Activated CD8-positive, alpha-beta memory T cell treated with anti-CD3 and anti-CD28 coated beads for 1 hour (primary cell): ENCODE measurements at places on chromosomes 16 and 17.

DNA sequence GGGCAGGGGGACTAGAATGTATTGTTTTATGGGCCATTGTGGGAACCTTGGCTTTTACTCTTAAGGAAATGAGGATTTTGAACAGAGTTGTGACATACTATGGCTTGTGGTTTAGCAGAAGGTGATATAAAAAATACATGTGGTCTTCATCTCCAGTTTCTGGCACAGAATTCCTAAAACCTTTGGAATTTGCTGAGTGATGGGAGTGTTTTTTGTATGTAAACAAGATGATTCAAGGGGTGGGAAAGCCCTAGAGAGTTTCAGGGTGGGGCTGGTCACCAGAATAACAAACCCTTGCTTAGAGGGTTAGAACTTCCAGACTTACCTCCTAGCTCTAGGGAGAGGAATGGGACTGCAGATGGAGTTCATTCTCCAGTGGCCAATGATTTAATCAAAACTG is 316.1 kb downstream of the PHKB start:
- DNase-seq, result no peak

DNA sequence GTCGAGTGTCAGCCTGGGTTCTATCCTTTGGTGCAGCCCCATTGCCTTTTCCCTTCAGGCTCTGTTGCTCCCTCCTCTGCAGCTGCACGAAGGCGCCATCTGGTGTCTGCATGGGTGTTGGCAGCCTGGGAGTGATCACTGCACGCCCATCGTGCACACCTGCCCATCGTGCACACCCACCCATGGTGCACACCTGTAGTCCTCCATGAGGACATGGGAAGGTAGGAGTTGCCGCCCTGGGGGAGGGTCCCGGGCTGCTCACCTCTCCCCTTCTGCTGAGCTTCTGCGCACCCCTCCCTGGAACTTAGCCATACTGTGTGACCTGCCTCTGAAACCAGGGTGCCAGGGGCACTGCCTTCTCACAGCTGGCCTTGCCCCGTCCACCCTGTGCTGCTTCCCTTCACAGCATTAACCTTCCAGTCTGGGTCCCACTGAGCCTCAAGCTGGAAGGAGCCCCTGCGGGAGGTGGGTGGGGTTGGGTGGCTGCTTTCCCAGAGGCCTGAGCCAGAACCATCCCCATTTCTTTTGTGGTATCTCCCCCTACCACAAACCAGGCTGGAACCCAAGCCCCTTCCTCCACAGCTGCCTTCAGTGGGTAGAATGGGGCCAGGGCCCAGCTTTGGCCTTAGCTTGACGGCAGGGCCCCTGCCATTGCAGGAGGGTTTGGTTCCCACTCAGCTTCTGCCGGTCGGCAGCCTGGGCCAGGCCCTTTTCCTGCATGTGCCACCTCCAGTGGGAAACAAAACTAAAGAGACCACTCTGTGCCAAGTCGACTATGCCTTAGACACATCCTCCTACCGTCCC is 2.9 kb downstream of the CTRL start:
- peak; percentile 57 for DNase-seq

- no peak for DNase-seq
Observed at GRCh38 chr17:21286066-21286770, 1.7 kb downstream of the MAP2K3 start.

DNA sequence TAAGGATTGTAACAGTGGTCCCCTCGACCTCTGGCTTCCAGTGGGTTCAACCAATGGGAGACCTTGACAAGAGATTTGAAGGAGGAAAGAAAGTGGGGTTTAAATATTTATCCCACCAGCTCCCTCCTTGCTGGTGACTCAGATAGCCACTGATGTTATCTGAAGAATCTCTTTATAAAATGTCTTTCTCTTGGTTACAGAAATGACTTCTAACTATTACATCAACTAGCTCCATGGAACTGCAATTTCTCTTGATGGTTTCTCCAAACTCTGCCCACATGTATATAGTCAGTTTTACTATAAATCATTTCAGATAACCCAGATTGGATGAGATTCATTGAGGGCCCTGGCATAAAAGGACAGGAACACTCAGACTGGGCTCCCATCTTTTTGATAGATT is 920.2 kb upstream of the SOX9 start:
- no peak for DNase-seq

DNA sequence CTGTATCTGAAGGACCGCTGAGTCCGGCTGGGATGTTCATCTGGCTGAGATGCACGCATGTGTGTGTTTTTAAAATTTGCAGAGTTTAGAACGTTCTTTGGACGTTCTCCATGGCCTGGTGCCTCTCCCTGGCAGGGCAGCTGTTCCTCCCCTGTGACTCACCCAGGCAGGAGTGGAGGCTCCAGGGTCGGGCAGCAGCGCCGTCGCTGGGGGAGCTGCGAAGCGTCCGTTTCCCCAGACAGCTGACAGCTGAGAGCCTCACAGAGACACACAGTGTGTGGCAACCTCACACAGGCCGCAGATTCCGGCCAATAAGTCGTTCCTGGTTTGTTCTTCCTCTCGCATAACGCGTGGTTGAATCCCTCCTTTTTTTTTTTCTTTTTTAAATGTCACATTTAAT is 80.6 kb downstream of the OR1D5 start:
- DNase-seq, result no peak

GRCh38 chr16:80824623-80825364 is 20.4 kb upstream of the CDYL2 start:
- DNase-seq, result no peak

DNA sequence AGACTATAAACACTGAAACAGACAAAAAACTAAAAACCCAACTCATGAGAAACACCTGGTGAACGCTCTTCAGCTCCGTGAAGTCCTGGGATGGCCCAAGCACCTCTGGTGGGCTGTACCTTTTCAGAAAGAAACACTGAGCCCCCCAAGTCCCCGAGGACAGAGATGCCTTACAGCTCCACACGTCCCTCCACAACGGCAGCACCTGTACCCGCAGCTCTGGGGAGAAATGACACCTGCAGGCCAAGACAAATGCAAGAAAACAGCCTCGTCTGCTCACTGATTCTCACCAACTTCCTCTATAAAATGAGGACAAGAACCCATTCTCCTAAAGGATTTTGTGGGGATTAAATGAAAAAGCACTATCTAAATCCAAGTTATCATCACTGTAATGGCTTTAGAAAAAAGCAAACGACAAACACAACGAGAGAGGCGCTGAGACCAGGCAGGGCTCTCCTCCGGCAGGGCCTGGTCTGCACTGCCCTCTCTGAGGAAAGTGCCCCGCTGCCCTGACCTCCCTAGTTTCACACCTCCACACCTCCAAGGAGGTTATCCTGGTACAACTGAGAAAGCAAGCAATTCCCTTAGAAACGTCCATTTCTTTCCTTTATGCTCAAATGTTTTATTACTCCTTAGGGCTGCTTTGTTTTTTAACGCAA is 114.9 kb downstream of the ZNF778 start:
- no peak for DNase-seq

GRCh38 chr17:5355421-5356129 is 63.9 kb downstream of the NUP88 start:
- no peak for DNase-seq

- DNase-seq, result no peak
Observed at GRCh38 chr16:77169650-77170236, 21.2 kb upstream of the MON1B start.

DNA sequence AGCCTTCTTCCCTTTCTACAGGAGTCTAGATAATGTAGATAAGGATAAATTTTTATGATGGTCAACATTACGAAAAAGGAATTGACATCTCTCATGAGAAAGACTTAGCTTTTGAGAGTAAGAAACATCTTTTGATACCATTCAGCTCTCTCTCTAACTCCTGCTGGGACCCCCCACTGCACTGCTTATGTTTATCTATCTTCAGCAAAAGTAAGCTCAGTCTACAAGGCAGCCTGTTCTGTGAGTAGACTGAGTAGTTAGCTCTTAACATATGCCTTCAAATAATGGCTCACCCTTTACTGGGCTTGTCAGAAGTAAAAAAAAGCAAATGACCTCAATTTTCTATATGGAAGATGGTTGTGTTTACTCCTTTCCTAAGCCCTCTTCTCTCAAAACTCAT is 372.2 kb upstream of the CDH11 start:
- no peak for DNase-seq

DNA sequence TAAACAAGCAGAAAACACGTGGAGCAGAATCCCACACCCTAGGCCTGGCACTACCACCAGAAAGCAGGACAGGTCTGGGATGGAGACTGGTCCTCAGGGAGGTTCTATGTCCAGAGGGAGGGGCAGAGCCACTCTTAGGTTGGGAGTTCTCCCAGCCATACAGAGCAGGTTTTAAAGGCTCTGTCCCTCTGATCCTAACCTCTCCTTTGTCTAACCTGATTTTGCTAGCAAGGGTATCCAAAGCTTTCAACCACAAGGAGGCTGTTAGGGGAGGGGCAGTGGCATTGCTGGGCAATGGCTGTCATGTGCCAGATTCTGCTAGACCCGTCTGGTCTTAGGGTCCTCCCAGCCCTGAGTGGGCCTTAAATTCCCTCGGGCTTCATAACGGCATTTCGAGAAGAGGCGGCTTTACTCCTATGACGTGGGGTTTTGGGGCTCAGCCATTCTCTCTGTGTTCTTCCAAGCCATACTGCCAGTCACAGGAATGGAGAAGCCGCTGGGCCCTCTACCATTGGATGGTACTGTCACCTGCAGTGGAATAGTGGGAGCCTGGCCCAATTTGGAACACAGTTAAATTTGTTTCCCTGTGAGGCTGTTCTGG is 5.7 kb downstream of the TPPP3 start:
- DNase-seq, result no peak

- DNase-seq, result no peak
Observed at GRCh38 chr16:28027055-28027454, 36.5 kb downstream of the GSG1L start.

DNA sequence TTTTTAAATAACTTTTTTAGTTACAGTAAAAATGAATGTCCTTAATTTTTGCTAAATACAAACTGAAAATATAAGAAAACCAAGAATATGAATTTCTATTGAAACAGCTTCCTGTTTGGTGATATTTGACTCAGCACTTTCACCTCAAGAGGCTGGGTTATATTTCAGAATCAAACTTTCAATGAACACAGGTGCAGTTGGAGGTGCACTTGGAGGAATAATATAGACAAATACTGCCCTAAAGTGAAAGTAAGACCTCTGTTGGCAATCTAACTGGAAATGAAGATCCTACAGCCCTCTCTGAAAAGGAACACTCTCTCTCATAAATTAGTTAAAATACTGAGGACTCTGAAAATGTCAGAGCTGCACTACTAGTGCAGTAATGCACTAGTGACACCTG is 106.2 kb downstream of the BRIP1 start:
- DNase-seq, result no peak

GRCh38 chr17:15453246-15453645 is 14.2 kb downstream of the CDRT4 start:
- DNase-seq, result no peak

DNA sequence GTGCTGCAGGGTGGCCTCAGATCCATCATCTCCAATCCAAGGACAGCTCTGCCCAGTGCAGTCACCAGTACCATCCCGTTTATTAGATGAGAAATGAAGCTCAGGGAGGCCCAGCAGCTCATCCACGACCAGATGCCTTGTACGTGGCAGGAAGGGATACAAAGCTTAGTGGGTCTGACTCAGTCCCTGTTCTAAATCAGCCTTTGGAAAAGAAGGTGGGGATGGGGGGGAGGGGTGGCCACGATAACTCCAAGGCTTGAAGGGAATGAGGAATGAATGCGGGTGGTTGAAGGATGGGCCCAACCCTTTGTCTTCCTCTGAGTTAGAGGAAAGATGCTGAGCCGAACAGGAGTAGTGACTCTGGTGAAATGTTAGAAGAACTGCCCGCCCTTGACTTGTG is 25.8 kb downstream of the LLGL2 start:
- no peak for DNase-seq

DNA sequence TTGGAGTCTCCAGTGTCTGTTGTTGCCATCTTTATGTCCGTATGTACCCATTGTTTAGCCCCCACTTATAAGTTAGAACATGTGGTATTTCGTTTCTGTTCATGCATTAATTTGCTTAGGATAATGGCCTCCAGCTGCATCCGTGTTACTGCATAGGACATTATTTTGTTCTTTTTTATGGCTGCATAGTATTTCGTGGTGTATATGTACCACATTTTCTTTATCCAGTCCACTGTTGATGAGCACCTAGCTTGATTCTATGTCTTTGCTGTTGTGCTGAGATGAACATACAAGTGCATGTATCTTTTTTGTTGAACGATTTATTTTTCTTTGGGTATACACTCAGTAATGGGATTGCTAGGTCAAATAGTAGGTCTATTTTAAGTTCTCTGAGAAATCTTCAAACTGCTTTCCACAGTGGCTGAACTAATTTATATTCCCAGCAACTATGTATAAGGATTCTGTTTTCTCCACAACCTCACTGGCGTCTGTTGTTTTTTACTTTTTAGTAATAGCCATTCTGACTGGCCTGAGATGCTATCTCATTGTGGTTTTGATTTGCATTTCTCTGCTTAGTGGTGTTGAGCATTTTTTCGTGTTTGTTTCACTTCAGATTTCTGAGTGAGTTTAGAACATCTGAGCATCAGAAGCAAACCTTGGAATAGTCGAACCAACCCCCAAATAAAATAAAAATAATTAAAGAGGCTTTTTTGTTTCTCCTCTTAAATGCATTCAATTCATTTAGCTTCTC is 304.7 kb downstream of the ZFHX3 start:
- no peak for DNase-seq

GRCh38 chr17:3865176-3865575 is 19.1 kb upstream of the NCBP3 start:
- DNase-seq, result no peak

GRCh38 chr16:9843424-9844018 is 338.7 kb downstream of the GRIN2A start:
- no peak for DNase-seq

DNA sequence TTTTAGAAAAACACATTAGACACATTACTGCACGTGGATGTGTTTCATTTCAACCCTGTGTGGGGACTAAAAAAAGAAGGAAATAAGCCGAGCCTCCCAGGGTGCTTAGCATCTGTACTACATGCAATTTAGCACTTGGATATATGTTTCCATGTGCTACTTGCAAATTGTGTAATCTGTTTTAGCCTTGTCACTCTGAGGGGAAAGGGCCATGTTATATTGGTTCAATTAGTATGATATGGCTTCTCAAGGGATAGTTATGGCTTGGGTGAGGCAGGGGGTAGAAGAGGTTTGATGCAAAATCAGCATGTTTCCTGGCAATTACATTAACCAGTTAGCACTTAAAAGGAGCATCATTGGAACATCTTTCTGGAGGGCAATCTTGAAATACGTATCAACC is 353.5 kb upstream of the GOT2 start:
- no peak for DNase-seq

- no peak for DNase-seq
Observed at GRCh38 chr16:74034200-74034599, 262.4 kb upstream of the PSMD7 start.

- no peak for DNase-seq
Observed at GRCh38 chr17:40555296-40556190, 9.7 kb downstream of the CCR7 start.

GRCh38 chr17:74429604-74430384 is 2.1 kb upstream of the GPRC5C start:
- no peak for DNase-seq

- DNase-seq, result no peak
Observed at GRCh38 chr16:12176051-12176450, 199.5 kb downstream of the SNX29 start.

- DNase-seq, result peak; percentile 64
Observed at GRCh38 chr17:3754458-3755334, 31.0 kb downstream of the HASPIN start.
